Sigmoid colon (tissue), 7 donors: ENCODE measurements at places on chromosomes 3 and 15. TPM values are rescaled to one million over a fixed set of nuclear protein-coding genes. Genes with fewer than 3 reads are reported as not detected.

Gene CPN2
- polyA plus RNA-seq = 0.01 TPM

Gene P3H2
- 6.0 TPM for polyA plus RNA-seq

Gene ARNT2
- 1.8 TPM for polyA plus RNA-seq

Gene MBD4
- 11.8 TPM for polyA plus RNA-seq

Gene PSMA4
- polyA plus RNA-seq = 269 TPM

Gene LDHAL6B
- not detected for polyA plus RNA-seq

Gene DAZL
- polyA plus RNA-seq = not detected

Gene HTR3D
- polyA plus RNA-seq = not detected

Gene SERINC4
- 0.60 TPM for polyA plus RNA-seq

Gene LRRC15
- polyA plus RNA-seq = 0.23 TPM

Gene FEZF2
- polyA plus RNA-seq = not detected

Gene TM2D3
- polyA plus RNA-seq = 19.2 TPM

Gene RARB
- 2.4 TPM for polyA plus RNA-seq

Gene GOLGA6A
- polyA plus RNA-seq = not detected

Gene TUBGCP5
- 6.5 TPM for polyA plus RNA-seq

Gene ARL6
- 1.2 TPM for polyA plus RNA-seq

Gene SLCO2A1
- 22.1 TPM for polyA plus RNA-seq
